Stimulated activated CD4-positive, alpha-beta T cell treated with anti-CD3 and anti-CD28 coated beads, Interleukin-12 subunit alpha, Interleukin-12 subunit beta, amount 100 ng/mL, for 24 hours (primary cell): ENCODE measurements at places on chromosomes 2 and 18.
A peak's percentile ranks its signal among the peaks of the same experiment; 100 is the strongest.

- peak; percentile 34 for DNase-seq
Observed at GRCh38 chr2:239401881-239402233, 1.0 kb upstream of the HDAC4 start.

DNA sequence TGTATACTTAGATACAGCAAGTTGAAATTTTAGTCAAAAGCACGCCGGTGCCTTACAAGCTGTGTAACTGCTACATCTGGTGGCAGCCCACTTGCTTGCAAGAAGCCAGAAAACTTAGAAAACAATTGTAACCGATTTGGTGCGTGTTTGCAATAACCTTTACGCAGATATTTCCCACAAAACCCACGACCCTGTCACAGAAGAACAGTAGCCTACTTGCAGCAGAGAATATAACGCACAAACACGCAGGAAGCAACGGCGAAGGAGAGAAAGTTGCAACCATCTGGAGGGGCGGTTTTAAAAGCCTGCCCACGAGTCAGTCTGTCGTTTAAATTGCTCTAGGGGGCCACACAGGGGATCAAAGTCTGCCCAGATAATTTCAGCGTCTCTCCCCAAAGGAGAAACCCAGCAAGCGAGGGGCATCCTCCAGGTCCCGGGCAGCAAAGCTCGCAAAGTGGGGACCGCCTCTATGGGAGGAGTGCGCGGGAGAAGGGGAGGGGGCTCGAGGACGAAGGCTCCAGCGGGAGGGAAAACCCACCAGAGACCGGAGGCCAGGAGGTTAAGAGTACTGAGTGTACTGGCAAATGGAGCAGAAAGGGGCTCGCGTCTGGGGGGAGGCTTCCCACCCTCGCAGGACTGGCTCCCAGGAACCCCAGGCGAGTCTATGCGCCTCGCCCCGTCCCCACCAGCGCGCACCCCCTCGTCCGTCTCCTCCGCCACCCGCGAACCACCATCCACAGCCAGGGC is 1.1 kb downstream of the TLK1 start:
- peak; percentile 54 for DNase-seq

GRCh38 chr18:34115409-34116081 is 109.2 kb downstream of the NOL4 start:
- DNase-seq = no peak

GRCh38 chr2:171348056-171348455 is 85.7 kb downstream of the METTL8 start:
- DNase-seq = no peak

- no peak for DNase-seq
Observed at GRCh38 chr2:200767111-200767885, 44.4 kb upstream of the BZW1 start.

DNA sequence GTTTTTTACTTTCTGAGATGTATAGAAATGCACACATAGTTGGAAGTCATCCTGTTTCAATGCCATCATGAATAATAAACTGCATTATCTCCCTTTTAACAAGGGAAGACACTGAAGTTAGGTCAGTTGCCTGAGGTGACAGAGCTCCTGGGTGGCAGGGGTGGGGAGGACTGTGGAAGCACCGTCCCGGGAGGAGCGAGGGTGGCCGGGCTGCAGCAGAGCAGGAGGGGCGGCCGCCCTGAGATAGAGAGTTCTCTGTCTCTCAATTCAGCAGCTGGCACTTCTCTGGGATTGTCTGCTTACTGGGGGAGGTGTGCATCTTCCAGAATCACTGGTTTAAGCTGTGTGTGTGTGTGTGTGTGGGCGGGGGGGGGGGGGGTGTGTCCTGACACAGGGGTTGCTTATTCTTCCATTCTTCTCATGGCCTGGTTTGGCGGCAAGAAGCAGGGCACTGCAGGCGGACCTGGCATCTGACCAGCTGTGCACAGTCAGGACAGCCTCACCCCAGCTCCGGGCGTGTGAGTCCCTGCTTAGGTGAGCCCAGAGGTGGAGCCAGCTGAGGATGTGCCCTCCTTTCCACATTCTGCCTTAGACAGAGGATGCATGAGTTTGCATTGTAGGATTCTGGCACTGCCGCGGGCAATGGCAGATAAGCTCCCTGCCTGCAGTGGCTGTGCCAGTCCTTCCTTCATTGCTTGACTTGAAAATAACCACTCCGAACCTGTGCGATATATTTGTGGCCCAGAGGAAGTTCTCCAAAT is 40.4 kb downstream of the VWA3B start:
- no peak for DNase-seq

GRCh38 chr2:96213379-96213778 is 4.8 kb upstream of the STARD7 start:
- no peak for DNase-seq

DNA sequence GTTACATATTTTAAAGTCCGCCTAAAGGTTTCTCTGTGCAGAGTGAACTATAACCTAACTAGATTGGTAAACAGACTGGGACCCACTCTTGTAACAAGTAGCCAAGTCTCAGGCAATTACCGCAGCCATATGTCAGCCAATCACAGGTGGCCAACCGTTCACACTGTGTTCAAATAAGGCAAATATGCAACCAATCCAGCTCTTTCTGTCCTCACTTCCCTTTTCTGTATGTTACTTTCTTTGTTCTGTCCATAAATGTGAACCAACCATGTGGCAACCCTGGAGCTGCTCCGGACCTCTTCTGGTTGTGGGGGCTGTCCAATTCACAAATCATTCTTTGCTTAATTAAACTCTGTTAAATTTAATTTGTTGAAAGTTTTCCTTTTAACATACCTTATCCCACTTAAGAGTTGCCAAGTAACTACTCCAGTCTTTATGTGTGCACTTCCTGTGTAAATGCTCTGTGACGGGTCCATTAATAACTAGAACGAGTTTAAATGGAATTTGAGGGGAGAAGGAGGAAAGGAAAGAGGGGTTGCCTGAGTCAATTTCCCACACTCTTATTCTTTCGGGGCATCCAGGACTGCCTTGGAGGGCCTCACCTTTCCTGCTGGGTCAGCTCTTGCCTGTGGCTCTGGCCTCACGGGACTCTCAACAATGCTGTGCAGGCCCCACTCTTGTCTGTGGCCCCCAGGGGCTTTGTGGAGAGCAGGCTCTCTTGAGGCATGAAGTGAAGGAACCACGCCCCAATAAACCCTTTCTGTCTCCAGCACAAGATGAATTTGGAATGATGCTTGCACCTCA is 6.6 kb upstream of the RPL37A start:
- no peak for DNase-seq

GRCh38 chr18:49967171-49967570 is 153.8 kb upstream of the ACAA2 start:
- DNase-seq = no peak

DNA sequence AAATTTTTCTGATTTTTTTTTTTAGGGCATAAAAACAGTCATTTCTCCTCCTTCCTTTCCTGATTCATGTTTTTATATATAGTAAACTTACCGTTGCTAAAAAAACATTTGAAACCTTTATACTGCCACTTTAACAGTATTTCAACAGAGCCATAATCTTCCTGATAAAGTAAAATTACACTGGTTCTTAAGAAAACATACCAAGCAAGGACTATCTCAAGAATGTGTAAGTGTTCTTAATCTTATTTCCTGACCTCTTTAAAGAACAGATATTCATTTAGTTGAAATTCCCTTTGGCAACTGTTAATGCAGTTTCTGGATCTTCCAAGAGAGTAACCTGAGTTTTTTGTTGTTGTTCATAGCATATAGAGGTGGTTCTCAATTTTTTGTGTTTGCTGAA is 26.6 kb upstream of the COLEC12 start:
- no peak for DNase-seq

- DNase-seq = no peak
Observed at GRCh38 chr2:18545384-18545783, 15.1 kb downstream of the RDH14 start.

DNA sequence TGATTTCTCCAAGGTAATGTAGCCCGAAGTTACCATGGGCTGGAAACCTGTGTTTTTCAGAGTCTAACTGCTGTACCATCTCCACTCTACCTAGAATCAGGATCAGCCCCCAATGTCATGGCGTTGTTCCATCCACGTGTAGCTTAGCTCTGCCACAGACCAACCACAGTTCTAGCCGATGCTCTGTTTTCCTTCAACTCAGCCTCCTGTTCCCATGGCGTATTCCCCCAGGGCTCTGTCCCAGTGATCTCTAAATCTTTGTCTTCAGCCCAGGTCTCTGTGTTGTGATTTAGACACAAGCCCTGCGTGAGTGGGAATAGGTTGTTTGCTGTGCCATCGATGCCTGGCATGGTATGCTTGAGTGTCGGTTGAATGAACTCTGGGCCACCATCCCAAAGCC is 53.4 kb downstream of the LPIN1 start:
- no peak for DNase-seq

DNA sequence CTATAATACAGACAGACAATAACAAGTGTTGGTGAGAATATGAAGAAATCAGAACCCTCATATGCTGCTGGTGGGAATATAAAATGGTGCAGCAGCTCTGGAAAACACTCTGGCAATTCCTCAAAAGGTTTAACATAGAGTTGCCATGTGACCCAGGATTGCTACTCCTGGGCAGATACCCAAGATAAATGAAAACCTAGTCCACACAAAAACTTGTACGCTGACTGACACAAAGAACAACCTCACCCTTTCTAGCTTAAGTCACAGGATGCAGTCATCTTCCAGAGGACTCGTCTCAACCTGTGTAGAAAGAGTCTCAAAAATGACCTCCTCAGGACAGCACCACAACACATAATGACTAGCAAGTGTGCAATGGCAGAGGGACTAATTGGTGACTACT is 71.6 kb upstream of the ACAA2 start:
- no peak for DNase-seq

GRCh38 chr2:2757764-2758163 is 426.7 kb upstream of the MYT1L start:
- DNase-seq = no peak

DNA sequence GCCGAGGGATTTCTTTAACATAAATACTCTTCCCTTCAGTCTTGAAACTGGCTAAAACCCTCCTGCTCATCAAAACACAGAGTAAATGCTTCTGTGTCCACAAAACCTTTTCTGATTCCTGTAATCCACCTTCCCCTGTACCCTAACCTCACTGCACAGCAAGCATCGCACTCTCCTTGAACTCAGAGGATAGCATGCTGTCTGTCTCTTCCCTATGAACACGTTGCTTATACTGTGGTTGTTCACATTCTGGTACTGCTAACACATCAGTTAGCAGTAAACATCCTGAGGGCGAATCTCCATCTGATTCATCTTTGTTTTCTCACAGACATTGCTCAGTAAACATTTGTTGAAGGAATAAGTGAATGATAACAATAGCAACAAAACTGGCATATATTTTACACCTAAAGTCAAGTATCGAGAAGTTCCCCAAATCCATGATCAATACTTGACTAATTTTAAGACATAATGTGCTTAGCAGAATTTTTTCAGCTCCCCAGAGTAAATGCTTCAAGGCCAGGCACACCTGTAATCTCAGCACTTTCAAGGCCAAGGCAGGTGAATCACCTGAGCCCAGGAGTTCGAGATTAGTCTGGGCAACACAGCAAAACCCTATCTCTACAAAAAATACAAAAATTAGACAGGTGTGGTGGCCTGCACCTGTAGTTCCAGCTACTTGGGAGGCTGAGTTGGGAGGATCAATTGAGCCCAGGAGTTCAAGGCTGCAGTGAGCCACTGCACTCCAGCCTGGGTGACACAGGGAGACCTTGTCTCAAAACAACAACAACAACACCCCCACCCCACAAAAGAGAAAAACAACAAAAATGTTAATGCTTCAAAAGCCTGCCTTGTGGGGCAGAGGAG is 45.6 kb upstream of the LPIN2 start:
- DNase-seq = no peak

DNA sequence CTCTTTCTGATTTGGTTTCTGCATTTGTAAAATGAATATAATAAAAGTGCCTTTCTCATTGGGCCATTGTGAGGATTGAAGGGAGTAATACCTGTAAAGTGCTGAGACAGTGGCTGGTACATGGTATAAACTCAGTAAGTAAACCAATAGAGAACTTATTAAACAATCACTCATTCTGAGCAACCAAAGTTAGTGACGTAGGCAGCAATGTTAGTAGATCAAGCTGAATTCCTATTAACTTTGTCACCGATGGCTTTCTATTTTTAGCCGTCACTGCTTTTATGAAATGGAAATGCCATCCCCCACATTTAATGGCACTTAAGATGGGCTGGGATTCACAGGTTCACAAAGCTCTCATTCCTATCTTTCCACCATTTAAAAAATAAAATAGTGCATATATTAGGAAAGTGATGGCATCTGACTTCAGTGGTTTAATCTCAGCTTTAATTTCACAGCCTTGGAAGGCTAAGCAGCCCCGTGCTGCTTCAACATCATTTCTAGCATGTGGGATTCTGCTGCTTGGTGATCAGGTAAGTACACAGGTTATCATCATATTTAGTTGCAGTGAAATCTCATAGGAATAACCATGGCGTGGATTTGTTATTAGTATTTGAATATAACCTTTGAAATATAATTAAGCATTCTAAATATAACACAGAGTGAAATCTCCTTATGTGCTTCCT is 17.6 kb upstream of the PPP4R1 start:
- no peak for DNase-seq

DNA sequence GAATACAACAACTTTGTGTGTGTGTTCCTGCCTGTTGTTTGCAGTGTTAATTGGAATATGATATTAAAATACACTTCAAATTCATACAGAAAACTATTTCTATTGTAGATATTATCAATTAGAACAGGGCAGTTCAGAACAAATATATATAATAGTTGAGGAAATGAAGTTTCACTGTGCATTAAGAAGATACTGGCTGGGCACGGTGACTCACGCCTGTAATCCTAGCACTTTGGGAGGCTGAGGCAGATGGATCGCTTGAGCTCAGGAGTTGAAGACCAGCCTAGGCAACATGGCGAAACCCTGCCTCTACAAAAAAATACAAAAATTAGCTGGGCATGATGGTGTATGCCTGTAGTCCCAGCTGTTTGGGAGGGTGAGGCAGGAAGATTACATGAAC is 79.3 kb downstream of the ASAP2 start:
- no peak for DNase-seq

GRCh38 chr2:71800106-71800809 is 346.9 kb downstream of the DYSF start:
- DNase-seq = no peak

- no peak for DNase-seq
Observed at GRCh38 chr2:118309257-118309945, 221.1 kb downstream of the INSIG2 start.

- DNase-seq = no peak
Observed at GRCh38 chr2:137205324-137205723, 440.0 kb downstream of the THSD7B start.

DNA sequence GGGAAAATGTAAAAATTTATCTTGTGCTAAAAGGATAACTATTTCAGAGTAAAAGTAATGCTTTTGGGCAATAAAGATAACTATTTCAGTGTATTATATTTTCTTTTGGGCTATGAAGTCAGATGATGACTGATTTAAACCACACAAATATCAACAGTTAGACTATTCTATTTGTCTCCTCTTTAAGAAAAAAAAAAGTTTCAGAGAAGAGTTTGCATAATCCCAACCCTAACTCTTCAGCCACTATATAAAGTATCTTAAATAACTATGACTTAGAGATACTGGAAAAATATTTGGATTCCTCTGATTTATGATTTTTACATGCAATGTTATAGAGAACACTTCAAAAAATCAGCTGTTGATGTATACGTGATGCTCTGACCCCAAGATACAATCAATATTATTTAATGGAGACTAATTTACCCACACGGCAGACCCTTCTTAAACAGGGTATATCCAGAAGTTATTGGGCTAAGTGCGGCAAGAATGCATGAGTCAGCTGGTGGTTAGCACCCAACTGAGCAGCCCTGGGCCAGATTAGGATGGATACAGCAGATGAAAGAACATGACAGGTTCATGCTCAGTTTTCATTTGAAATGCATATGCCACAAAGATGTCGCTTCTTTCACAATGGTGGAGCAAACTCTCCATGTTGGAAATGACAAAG is 279.0 kb downstream of the AFF3 start:
- DNase-seq = no peak
